ENCODE measurements at places on chromosomes 3 and 15. TPM values are rescaled to one million over a fixed set of nuclear protein-coding genes. Genes with fewer than 3 reads are reported as not detected.

Gene ARHGEF26
- total RNA-seq: 11.9 TPM

Gene RUBCN
- total RNA-seq: 8.3 TPM

Gene WNT7A
- 0.06 TPM for total RNA-seq

Gene SEMA3G
- total RNA-seq: 0.06 TPM

Gene APOD
- total RNA-seq: 1.8 TPM

Gene RNF123
- 14.6 TPM for total RNA-seq

Gene PIGZ
- 1.6 TPM for total RNA-seq

Gene PCOLCE2
- total RNA-seq: 21.8 TPM

Gene OPA1
- 25.9 TPM for total RNA-seq

Gene UNC13C
- 0.01 TPM for total RNA-seq
